ENCODE measurements at places on chromosomes 12 and 14. TPM values are rescaled to one million over a fixed set of nuclear protein-coding genes. Genes with fewer than 3 reads are reported as not detected.

DNA sequence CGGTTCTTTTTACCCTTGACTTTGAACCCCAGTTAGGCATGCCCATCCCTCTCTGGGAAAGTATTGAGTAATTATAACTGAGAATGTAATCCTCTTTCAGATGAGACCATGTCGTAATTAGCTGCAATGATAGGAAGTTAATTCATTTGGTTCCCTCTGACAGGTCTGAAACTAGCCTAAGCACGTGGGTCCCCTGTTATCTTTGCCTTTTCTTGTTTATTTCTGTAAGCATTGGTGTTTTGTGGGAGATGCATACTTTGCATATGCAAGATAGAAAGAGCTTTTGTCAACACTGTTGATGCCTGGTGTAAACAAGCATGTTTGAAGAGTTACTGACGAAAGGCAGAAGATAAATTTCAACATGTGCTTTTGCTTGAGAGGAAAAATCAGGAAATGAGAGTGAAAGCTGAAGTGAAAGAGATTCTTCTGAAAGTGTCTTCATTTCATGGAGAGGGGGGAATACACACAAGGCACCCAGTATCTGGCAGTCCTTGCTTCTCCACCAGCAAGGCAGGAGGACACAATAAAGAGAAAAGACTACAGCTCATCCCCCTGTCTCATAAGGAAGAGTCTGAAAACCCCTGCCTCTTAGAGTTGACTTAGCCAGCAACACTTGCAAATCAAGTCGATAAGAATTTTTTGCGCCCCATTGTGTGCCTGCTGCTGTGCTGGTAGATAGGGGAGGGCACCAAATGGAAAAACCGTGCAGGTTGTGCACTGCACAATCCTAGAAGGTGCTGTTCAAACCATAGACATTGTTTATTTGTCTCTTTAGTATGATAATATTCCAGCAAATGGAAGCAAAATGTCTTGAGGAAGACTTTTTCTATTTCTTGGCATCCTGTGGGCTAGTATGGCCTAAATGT, 77.8 kb downstream of the SLC24A4 start:
- DNase-seq: no peak

GRCh38 chr14:56482310-56482911, 97.2 kb upstream of the TMEM260 start:
- no peak for DNase-seq

The SLC16A7 gene
- 32.4 TPM for total RNA-seq

GRCh38 chr12:117000316-117000715, 89.6 kb downstream of the FBXW8 start:
- no peak for DNase-seq

- no peak for DNase-seq
Measured at GRCh38 chr12:93373961-93374656, 3.6 kb upstream of the NUDT4 start.

GRCh38 chr14:50320283-50320682, 8.2 kb downstream of the DMAC2L start:
- no peak for DNase-seq

GRCh38 chr12:66319266-66319954, 17.1 kb downstream of the HELB start:
- no peak for DNase-seq

- DNase-seq: peak; percentile 21
Measured at GRCh38 chr14:77603654-77604255, 12.7 kb downstream of the SPTLC2 start.

GRCh38 chr12:56873382-56873781, 60.8 kb downstream of the SDR9C7 start:
- DNase-seq: no peak

DNA sequence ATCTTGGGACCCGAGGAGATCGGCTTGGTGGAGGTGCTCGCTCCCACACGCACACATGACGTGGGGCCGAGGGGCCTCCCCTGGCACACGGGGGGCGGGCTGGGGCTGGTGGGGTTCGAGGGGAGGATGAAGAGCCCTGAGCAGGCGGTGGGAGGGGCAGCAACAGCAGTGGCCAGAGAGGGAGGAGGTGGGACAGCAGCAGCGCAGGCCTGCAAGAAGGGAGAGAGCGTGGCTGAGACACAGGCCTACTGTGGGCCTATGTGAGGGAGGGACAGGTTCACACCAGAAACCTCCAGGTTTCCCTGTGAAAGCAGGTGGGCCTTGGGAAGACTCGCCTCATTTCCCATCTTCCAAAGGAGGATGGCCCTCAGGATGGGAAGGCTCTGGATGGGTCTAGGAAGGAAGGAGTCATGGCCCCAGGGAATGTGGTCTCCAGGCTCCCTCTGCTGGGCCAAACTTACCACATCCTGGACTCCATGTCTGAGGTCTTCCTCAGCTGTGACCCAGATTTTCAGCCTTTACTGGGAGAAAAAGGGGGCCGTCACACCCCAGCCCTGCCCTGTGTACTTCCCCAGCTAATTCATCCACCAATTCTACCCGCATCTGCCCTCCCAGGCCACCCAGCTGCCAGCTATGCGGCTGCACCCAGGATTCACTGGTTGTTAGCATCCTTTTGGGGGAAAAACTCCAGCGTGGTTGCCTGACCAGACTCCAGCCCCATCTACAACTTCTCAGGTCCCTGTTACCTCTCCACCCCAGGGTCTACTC, 2.8 kb downstream of the PIANP start:
- no peak for DNase-seq

DNA sequence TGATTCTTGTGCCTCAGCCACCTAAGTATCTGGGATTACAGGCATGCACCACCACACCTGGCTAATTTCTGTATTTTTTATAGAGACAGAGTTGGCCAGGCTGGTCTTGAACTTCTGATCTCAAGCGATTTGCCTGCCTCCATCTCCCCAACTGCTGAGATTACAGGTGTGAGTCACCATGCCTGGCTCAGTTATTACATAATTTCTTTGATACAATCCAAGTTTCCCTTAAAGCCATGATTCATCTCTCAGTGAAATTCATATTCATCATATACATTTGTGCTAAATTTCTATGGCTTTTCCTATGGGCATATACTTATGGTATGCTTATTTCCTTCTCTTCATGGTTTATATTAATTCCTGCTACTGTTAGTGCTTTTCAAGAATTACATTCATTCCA, 29.1 kb upstream of the PZP start:
- no peak for DNase-seq

DNA sequence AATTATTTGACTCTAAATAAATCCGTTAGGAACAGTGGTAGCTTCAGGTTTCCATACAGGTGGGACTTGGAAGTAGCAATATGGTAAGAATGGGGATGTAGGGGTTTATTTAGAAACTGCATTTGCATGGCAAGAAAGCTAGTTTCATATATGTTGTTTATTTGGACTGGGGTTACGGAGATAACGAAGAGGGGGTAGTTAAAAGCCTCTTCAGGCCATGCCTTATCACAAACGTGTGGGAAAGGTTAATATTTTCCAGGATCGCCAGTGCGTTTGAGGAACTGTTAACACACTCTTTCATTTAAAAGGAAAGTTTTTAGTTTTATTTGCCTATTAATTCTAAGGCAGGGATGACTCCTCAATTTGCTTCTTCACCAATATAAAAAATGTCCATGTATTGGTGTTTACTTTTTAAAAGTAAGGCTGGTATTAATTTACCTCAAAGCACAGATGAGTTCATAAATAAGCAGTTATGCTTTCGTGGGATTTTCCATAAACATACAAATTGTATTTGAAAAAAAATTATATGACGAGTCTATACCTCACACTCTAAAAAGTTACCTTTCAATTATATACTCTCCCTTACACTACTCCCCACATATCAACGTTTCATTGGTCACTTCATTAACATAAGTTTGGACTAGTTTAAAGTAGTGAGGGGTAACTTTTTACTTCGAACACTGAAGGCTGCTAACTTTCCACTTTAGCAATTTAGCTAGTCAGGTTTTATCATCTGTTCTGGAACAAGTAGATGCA, 814 bp downstream of the RAB2B start:
- DNase-seq: no peak

The OR4N2 gene
- total RNA-seq: not detected

DNA sequence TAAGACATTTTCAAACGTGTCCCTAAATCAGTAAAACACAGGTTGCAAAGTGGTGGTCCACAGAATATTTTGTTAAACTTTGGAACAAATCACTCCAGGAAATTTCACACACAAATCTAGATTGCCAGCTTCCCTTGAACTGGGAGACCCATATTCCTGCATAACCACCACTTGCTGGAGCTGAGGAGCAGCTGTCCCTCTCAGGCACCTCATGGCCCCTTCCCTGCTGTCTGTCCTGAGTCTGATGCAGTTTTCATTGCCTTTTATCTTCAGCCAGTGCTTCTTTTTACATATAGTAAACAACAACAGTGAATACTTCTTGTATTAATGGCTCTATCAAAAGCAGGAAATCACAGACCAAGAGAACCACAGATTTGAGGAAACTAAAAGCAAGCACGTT, 289.3 kb downstream of the MED13L start:
- no peak for DNase-seq

DNA sequence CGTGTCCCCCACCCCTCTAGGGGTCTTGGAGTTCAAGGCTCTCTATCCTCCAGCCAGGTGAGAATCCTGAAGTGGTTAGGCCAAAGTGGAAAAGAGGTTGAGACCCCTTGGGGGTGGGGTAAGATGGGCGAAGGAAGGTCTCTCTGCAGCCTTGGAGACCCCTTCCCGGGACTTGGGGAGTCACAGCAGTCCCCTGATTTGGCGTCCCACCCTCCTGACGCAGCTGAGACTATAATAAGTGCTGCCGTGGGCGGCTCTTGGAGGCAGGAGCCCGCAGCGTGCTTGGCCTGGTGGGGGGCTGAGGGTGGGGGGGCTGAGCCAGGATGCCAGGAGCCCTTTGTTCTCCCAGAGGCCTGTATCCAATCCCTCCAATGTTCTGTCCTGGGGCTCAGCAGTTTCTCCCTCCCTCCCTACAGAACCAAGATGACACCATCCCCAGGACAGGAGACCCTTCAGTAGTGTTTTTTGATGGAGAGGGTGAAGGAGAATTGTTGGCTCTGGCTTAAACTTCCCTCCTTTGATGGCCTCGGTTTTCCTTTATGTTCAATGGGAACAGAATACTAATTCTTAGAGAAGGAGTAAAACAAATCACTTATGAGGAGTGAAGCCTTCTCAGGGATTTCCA, 1.5 kb upstream of the AGAP2 start:
- DNase-seq: no peak

- DNase-seq: no peak
Measured at GRCh38 chr12:85804663-85805062, 31.5 kb downstream of the RASSF9 start.

DNA sequence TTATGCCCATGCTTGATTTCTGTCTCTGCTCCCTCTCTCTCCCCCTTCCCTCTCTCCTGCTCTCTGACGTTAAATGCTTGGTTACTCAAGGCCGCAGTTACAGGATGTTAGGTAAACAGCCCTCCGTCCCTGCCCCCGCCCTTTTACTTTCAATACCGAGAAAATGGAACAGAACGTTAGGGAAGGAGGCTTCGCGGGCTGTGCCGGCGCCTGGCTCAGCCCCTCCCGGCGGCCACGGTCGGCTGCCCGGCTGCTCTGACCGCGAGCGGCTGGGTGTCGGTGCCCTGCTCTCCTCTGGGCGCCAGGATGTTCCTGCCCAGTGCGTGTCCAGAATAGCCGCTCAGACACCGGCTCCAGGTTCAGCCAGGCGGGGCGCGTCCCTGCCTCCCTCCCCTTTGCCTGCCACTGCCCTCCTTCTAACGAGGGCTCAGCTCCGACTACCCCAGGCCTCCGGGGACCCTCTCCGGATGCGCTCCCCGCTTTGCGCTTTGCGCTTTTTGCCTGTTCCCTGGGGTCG, 166.1 kb downstream of the ADCK1 start:
- no peak for DNase-seq
